ENCODE measurements at places on chromosomes 5 and 9. TPM values are rescaled to one million over a fixed set of nuclear protein-coding genes. Genes with fewer than 3 reads are reported as not detected.

- DNase-seq = no peak
These were observed 26.4 kb upstream of the TYRP1 start for GRCh38 chr9:12666813-12667212.

DNA sequence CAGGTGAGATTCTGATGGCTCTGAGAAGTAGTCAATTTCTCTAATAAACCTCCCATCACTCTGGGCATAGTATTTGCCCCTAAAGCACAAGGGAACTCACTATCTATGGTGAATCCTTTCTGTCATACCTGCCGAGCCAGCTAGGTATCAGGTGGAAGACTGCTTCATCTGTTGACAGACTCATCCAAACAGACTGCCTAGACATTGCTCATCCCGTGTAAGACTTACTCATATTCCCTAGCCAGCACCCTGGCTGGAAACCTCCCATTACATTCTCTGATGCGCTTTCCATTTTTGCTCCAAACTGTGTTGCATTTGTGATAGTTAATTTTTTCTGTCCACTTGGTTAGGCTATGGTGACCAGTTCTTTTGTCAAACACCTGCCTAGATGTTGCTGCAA lies 595.9 kb downstream of the DNAH5 start:
- DNase-seq = no peak

LCNL1 gene
- 0.29 TPM for total RNA-seq

GRCh38 chr5:14455814-14456321 lies 125.7 kb upstream of the OTULINL start:
- no peak for DNase-seq

All from T-cell (primary cell).